ENCODE measurements at places on chromosomes 13 and 19.

GRCh38 chr19:10640361-10640760 is 13.8 kb upstream of the ILF3 start:
- no peak for DNase-seq

DNA sequence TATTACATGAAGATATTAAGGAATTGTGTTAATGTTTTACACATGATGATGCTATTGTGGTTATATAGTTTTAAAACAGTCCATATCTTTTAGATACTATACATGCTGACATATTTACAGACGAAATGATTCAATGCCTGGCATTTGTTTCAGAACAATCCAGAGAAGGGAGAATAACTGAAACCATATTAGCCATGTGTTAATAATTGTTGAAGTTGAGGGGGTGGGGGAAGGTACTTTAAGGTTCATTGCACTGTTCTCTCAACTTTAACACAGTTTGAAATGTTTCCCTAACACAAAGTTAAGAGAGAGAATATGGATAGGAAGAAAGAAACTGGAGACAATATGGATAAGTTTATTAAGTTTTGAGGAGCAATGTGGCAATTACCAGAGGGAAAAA is 5.8 kb downstream of the CRYL1 start:
- DNase-seq = no peak

- DNase-seq = no peak
Observed at GRCh38 chr13:24282256-24282655, 27.1 kb upstream of the C1QTNF9 start.

GRCh38 chr13:76829572-76830327 is 56.5 kb downstream of the KCTD12 start:
- peak; percentile 83 for DNase-seq

DNA sequence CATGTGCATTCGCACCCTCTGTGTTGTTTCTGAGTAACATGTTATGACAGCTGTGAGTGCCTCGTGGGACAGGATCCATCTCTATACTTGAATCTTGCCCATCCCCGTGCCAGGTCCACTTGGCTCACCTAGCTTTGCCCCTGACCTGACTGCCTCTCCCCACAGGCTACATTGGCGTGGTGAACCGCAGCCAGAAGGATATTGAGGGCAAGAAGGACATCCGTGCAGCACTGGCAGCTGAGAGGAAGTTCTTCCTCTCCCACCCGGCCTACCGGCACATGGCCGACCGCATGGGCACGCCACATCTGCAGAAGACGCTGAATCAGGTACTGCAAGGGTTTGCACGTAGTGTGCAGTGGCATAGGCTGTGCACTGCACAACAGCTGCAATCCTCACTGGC is 53.2 kb downstream of the TMED1 start:
- no peak for DNase-seq
